Activated CD4-positive, alpha-beta T cell treated with anti-CD3 and anti-CD28 coated beads, Interleukin-2, Interleukin-6, amounts not matched to agents 100 ng/mL and 50 ng/mL, durations not matched to agents 16 hours and 8 hours (primary cell): ENCODE measurements at places on chromosomes 3 and 15.

GRCh38 chr15:97654481-97655076 is 305.9 kb upstream of the ARRDC4 start:
- DNase-seq, result no peak

DNA sequence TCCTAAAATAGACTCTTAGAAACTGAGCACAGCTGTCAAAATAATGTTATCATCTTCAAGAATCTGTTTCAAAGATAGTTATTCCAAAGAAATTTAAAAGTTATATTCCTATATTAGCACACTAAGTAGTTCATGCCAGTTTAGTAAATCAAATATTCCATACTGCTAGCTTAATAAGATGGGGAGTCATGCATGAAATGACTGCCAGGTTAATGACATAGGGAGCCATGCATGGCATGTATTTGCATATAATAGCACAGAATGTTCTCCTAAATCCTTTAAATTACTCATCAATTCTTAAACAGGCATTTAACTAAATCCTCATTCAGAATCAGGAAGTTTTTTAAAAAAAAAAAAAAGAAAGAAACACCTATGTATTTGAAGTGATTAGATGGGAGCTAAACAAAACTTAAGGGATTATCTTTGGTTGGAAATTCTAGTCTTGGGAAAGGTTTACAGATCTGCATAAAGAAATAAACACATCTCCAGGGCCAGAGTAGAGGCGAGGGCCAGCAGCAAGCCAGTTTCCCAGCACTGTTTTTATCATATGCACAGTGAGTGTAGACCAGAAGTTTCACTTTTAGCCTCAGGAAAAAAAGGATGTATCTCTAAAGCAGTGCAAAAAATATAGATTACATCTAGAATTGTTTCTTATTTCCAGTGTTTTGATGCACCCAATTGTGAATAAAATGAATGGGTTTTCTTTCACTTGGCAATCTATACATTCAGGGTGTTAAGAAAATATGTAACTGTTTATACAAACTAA is 366.4 kb upstream of the AGTR1 start:
- DNase-seq, result no peak

GRCh38 chr15:71792521-71792920 is 17.8 kb upstream of the NR2E3 start:
- DNase-seq, result no peak

DNA sequence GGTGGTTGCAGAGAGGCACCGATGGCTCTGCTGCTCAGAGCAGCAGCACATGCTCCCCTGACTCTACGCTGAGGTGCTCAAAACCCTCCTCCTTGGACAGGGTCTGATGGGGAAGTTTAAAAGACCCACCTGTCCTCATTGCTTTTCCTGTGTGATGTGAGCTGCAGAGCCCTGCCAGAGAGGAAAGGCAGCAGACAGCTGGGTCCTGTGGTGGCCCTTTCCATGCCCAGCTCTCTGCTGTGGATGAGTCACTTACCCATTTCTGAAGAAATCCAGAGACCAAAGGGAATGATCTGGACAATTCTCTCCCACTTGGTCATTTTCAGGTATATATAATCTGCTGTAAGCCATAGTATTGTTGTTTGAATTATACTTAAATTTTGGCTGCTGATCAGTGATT is 121.7 kb downstream of the CHDH start:
- no peak for DNase-seq

DNA sequence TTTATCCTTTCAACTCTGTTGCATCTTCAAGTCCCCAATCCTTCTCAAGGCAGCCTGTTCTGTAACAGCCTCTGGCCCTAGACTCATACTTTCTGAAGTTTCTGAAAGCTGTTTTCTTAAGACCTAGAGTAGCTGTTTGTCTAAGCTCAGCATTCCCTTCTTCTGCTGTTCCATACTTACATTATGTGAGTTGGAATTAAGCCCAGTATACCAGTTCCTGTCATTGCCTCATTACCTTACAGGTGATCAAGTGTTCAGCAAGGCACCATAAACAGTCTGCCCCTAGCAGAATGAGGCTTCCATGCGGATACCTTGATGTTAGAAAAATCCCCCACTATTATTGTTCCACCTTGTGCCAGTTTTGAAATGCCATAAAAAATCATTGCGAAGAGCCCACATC is 180.6 kb downstream of the PLCL2 start:
- no peak for DNase-seq

DNA sequence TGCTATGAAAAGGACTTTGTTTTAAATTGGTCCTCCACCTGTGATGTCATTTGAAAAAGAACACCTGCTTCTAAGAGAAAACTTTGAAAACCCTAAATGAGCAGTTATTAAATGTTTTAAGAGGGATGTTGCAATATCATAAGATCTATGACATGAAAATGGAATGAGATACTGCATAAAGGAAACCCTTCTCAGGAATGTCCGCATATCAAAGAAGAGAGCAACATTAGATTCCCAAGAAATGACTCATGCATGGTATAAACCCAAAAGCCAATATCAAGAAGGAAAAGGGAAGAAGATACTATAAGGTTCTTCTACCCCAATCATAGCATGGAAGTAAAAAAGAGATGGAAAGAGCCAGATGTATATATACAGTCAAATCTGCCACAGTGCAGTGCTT is 627.5 kb upstream of the LMCD1 start:
- DNase-seq, result no peak

DNA sequence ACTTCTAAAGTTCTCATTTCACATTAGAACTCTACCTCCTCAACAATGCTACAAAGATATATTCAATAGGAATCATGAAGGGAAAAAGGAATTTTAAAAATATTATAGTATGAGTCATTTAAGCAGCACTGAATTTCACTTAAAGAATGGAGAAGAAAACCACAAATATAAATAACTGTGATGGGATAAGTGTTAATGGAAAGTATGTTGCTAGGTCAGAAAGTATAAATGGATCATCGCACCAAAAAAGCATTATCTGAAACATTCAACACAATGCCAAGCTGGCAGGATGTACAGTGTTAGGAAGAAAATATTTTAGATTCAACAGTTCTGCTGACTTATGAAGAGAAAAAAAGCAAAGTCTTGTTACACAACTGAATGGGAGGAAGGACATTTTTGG is 101.4 kb downstream of the TFG start:
- no peak for DNase-seq

DNA sequence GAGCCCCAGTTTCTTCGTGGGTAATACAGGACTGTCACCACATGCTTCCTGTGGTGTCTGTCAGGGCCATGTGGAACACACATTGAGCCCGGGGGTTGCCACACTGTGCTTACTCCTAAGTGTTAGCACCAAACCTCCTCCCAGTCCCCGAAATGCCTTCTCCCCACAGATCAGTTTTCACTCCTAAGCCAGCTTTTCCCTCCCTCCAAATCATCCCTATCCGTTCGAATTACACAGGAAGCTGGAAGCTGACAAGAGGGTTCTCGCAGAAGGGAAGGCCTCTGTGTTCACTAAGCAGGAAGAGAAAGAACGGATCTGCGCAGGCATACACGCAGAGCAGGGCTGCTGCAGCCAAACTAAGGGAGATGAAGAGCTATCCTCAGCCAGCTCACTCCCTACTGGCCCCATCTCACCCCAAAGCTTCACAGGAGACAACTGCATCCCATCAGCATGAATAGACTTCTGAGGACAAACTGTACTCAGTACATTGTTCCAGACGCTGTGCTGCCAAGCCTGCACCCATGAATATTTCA is 32.3 kb downstream of the XXYLT1 start:
- DNase-seq, result no peak

- no peak for DNase-seq
Measured at GRCh38 chr3:71488882-71489281, 94.6 kb downstream of the FOXP1 start.

- peak; percentile 52 for DNase-seq
Measured at GRCh38 chr3:15097891-15098290, 1.1 kb downstream of the RBSN start.

- DNase-seq, result no peak
Measured at GRCh38 chr3:101847328-101847727, 2.0 kb upstream of the NFKBIZ start.

GRCh38 chr3:35184775-35185174 is 454.6 kb upstream of the ARPP21 start:
- no peak for DNase-seq

- DNase-seq, result no peak
Measured at GRCh38 chr3:151943539-151943938, 70.1 kb downstream of the SUCNR1 start.
